ENCODE measurements at places on chromosomes 2 and 18.

- DNase-seq = no peak
These were observed 31.3 kb downstream of the ITGA6 start for GRCh38 chr2:172458561-172459124.

- DNase-seq = no peak
These were observed 50.6 kb downstream of the MSH6 start for GRCh38 chr2:47833516-47833968.

DNA sequence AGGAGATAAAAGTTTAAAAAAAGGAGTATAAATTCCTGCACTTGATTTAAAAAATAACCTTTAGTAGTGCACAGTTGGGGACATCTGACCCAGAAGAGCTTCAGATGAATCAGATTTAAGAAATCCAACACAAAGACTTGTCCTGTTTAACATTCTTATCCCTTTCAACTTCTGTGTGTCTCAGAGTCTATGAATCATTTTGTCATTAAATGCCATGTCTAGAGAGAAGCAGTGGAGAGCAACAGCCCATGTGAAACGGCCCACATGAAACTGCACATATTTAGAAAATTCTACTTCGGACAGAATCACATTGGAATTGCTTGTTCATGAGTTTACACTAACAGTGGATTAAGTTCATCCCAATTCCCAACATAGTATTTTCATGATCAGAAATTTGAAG lies 278.6 kb downstream of the SLC8A1 start:
- DNase-seq = no peak

DNA sequence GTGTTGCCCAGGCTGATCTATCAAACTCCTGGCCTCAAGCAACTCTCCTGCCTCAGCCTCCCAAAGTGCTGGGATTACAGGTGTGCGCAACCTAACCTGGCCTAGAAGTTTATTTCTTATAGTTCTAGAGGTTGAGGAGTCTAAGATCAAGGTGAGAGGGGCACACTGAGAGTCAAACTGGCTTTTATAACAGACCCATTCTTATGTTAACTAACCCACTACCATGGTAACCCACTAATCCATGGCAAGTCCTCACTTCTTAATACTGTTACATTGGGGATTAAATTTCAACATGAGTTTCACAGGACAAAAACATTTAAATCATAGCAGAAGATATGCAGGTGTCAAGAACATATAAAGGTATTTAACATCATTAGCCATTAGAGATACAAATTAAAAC lies 50.6 kb downstream of the MDH1 start:
- no peak for DNase-seq

GRCh38 chr2:99729104-99730025 lies 239.5 kb upstream of the REV1 start:
- no peak for DNase-seq

GRCh38 chr2:96205888-96206287 lies 2.7 kb downstream of the STARD7 start:
- DNase-seq = no peak

DNA sequence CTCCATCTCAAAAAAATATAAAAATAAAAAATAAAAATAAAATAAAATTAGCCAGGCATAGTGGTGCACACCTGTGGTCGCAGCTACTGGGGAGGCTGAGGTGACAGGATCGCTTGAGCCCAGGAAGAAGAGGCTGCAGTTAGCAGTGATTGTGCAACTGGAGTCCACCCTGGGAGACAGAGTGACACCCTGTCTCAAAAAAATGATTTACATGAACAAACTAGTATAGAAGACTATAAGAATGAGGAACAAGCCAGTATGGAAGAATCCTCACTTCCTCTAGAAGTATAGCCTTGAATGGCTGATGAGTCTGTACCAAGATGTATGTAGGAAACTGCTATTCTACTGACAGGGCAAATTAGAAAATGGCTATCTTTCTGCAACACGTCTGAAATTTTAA lies 10.9 kb downstream of the YES1 start:
- DNase-seq = no peak

DNA sequence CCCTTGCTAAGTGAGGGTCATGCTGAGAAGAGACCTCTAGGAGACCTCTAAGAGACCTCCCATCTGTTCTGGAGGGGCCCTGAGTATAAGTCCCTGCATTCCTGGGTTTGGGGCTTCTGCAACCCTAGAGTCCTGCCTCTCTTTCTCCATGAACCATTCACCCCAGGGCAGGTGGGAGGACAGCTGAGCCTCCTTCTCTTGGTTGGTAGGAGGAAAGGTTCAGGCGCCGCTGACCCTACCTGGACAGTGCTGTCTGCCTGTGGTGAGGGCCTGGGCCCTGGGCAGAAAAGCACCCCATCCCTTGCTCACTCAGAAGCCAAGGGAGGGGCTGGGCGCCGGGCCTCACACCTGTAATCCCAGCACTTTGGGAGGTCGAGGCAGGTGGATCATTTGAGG lies 604 bp upstream of the VIL1 start:
- no peak for DNase-seq

GRCh38 chr2:73594251-73594650 lies 48.0 kb downstream of the NAT8 start:
- DNase-seq = no peak

DNA sequence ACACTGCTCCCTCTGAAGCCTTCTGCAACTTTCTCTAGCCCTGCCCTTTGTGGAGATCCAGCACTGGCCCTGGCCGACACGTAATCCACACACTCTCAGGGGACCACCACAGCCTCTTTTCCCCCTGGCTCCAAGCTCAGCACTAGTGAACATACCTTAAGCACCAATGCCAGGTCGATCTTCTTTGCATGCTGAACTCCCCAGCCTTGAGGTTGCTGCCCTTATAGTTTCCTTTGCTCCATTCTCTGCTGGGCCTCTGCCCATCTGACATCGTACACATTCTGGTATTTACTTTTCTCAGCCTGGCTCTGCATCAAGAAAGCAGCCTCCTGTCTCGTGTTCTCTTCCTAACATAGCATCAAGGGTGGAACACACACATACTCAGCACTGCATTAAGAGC lies 361.5 kb downstream of the LPIN1 start:
- DNase-seq = no peak

DNA sequence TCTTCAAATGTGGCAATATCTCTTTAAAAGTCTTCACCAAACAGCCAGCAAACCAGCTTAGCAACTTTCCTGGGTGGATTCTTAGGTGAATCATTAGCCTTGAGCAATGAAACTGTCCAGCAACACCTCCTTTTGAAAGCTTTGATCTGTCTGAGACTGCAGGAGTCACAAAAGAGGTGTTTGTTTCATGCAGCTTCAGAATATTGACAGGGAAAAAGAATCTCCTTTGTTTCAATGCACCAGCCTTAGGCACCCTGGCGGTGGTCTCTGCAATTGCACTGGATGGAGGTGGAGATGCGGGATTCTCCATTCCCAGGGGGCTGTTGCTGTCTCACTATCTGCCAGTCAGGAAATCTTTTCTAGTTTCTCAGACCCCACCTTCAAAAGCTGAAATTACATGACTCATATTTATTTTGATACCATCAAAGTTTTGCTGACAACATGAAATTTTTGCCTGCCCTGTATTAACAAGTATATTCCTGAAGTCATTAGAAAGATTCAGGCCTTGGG lies 76.0 kb upstream of the DSG1 start:
- DNase-seq = no peak

GRCh38 chr18:50859793-50860555 lies 18.9 kb upstream of the ME2 start:
- no peak for DNase-seq

DNA sequence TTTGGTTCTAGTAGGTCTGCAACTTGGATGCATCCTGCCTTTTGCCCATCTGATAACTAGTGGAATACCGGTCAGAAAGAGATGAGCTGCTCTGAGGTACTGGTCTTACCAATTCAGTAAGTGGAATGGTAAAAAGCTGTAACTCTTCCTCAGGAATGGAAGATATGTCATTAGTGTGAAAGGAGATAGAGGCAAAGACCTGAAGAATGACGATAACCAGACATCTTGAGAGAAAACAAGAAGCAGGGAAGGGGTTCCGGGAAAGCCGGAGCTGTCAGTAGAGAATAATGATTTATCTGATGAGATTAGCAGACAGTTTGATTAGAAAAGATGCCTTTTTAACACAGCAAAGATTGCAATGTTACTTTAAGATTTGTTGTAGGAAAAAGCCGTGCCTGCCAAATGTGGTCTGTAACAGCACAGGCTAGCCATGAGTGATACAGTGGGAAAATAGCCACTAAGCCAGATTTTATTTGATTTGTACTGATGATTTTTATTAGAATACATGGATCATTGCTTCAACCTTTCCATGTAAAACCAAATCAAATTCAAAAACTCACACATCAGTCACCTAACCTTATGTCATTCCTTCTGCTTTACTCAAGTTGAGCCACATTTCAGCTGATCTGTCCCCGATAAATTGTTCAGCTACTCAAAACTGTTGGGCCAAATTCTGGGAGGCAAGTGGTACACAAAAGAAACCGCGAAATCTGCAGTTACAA lies 110.0 kb downstream of the TCF4 start:
- DNase-seq = no peak

- DNase-seq = no peak
These were observed 13.3 kb downstream of the CHCHD5 start for GRCh38 chr2:112597537-112598322.

- DNase-seq = peak; percentile 70
These were observed 186.5 kb upstream of the ID2 start for GRCh38 chr2:8495189-8495989.

DNA sequence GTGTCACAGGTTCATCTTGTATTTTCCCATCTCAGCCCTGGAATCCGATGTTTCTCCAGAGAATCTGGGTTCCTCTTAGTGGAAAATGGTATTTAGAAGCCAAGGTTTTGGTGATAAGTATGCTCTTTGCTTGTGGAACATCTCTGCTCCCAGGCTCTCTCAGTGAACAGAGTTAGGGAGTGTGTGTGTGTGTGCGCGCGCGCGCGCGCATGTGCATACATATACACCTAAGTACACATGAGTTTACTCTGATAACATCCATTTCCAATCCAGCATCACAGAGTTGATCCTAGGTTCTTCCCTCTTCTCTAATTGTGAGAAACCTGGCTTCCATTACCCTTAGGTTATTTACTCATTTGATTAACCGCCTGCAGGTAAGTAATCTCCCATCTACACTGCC lies 41.7 kb downstream of the ABCG8 start:
- DNase-seq = peak; percentile 61

GRCh38 chr2:95300450-95300849 lies 3.3 kb downstream of the KCNIP3 start:
- no peak for DNase-seq

GRCh38 chr2:5845798-5846330 lies 153.7 kb downstream of the SOX11 start:
- DNase-seq = no peak

DNA sequence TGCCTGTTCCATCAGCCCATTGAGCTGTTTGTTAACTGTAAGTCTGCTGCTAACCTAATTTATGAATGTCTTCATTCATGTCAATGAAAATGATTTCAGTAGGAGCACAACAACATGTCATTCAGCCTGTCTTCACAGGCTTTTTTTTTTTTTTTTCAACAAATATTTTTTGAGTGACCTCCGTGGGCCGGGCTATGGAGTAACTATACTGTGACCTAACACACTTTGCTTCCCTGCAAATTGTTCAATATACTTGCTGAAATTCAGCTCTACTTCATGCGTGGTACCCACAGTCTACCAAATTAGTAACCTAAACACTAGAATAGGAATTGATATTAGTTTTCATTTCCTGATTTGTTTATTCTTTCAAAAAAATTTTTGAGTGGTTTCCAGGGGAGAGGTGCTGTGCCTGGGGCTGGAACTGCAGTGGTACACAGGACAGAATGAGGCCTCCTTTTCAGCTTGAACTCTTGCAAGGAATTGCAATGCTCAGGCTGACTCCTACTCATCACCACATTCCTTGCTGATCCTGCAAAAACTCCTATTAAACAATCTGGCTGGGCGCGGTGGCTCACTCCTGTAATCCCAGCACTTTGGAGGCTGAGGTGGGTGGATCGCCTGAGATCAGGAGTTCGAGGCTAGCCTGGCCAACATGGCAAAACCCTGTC lies 87.1 kb downstream of the CDH20 start:
- DNase-seq = no peak

GRCh38 chr2:217383620-217384019 lies 523.8 kb upstream of the TNP1 start:
- no peak for DNase-seq

- no peak for DNase-seq
These were observed 1485.7 kb upstream of the PIK3C3 start for GRCh38 chr18:40469316-40469715.

- DNase-seq = no peak
These were observed 13.0 kb downstream of the TTC32 start for GRCh38 chr2:19888831-19889230.

GRCh38 chr2:149167941-149168340 lies 129.4 kb downstream of the LYPD6B start:
- no peak for DNase-seq

- DNase-seq = peak; percentile 53
These were observed 7.6 kb upstream of the MSTN start for GRCh38 chr2:190069936-190070696.

DNA sequence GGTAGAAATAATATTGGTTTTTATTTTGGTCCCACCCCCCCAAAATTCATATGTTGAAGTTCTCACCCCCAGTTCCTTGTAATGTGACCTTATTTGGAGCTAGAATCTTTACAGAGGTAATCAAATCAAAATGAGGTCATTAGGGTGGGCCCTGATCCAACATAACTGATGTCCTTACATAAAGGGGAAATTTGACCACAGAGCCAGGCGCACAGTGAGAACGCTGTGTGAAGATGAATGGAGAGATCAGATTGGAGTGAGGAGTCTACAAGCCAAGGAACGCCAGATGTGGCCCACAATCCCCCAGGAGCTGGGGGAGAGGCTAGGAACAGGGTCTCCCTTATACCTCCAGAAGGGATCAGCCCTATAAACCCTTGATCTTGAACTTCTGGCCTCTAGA lies 31.6 kb upstream of the TRIB2 start:
- no peak for DNase-seq

GRCh38 chr2:199838399-199838798 lies 12.6 kb downstream of the FTCDNL1 start:
- DNase-seq = no peak

DNA sequence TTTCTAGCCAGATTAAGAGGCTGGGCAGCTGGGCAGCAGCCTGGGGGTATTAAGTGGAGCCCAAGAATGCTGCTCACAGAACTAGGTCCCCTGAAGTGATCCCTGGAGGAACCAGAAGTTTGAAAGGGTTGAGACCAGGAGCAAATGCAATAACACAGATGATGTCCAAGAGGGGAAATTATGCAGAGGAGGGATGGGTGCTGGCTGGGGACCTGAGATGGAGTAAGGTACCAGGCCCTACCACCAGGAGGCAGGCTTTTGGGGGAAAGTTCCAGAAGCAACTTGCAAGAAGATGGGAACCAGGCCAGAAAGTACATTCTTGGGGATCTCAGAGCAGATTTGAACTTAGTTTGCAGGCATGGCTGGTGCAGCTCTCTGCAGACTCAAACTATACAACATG lies 175.1 kb downstream of the NCK2 start:
- DNase-seq = peak; percentile 22

GRCh38 chr2:75632813-75633212 lies 13.8 kb upstream of the MRPL19 start:
- DNase-seq = no peak

All from NCI-H146 (cell line).